COLO829 (cell line): ENCODE measurements at places on chromosomes 6 and 20.

DNA sequence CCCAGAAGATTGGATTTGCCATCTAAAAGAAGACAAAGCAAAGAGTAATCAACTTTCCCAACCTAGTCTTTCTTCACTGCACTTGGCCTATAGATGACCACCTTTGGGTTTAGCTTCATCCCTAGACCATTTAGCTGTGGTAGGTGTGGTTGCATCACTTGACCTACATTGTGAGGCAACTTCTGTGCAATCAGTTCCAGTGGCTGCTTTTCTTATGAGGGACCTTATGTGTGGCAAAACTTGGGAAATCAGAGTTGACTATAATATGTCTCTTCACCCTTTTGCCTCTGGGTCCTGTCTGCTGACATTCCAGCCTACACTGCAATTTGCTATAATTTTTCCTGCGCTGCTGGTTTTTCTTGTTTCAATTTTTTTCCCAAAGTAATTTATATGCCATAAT is 55.2 kb downstream of the PRDM13 start:
- DNase-seq, result no peak

- DNase-seq, result peak; percentile 60
These were observed 406.2 kb upstream of the JAG1 start for GRCh38 chr20:11080010-11080409.

GRCh38 chr6:70957284-70957617 is 391 bp upstream of the B3GAT2 start:
- no peak for DNase-seq

GRCh38 chr6:168180548-168181011 is 101.6 kb upstream of the FRMD1 start:
- DNase-seq, result no peak

DNA sequence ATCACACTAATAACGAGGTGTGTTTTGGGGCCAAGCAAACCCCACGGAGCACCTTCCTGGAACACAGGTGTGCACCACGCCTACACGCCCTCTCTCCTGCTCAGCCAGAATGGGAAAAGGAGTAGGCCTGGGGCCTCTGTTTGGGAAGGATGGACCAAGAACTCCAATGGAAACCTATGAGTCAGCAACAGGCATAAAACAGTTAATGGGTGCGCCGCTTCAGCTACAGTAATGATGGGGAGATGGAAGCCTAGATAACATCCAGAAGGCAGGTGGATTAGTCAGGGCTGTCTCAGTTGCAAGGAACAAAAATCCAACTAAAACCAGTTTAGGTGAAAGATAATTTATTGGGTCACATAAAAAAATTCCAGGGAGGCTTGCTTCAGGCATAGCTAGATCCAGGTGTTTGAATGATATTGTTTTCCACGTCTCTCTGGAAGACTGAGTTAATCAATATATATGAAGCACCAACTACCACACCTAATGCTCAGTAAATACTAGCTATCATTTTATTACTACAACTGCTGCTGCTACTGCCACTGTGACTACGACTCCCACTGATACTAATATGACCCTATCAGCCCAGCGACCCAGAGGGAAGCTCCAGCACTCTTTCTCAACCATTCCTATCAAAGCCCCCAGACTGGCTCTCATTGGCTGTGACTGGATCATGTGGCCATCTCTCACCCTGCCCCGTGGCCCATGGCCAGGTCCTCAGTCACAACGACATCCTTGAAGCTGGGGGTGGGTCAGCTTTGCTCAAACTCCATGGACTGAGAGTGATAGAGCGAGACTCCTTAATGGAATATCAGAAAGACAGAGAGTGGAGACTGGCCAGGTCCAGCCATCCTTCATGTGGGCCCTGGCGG is 155.2 kb upstream of the PTPN1 start:
- DNase-seq, result no peak

GRCh38 chr6:14921170-14921569 is 324.7 kb upstream of the JARID2 start:
- peak; percentile 58 for DNase-seq

GRCh38 chr20:1667502-1668085 is 10.0 kb upstream of the SIRPG start:
- DNase-seq, result no peak

- DNase-seq, result no peak
These were observed 2.3 kb downstream of the ARID1B start for GRCh38 chr6:156779206-156780094.

DNA sequence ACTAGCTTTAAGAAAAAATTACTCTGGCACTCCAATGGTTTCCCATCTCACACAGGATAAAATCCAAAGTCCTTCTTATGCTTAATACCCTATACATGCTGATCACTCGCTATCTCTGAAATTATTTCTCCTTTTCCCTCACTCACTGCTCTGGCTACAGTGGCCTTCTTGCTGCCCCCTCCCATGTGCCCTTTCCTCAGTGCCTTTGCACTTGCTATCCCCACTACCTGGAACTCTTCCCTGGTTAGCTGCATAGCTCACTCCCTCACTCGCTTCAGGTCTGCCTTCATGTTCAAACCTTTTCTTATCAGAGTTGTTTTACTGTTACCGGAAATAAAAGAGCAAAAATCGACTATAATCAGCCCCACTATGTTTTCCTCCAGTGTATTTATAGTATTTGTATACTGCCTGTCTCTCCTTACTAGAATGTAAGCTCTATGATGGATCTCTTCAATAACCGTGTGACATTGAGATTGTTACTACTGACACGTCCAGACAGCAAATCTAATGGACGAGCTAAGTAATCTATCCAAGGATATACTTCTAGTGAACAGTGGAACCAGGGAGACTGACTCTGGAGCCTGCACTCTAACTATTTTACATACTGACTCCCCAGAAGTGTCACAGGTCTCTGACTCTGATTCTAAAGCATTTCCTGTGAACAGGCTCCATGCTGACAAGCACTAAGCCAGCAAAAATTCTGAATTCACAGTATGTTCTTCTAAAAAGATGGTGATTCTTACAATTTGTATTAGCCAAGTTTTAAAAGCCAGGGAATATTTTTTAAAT is 25.1 kb downstream of the FKBP5 start:
- no peak for DNase-seq

GRCh38 chr20:49819702-49820101 is 7.1 kb downstream of the SLC9A8 start:
- DNase-seq, result no peak

DNA sequence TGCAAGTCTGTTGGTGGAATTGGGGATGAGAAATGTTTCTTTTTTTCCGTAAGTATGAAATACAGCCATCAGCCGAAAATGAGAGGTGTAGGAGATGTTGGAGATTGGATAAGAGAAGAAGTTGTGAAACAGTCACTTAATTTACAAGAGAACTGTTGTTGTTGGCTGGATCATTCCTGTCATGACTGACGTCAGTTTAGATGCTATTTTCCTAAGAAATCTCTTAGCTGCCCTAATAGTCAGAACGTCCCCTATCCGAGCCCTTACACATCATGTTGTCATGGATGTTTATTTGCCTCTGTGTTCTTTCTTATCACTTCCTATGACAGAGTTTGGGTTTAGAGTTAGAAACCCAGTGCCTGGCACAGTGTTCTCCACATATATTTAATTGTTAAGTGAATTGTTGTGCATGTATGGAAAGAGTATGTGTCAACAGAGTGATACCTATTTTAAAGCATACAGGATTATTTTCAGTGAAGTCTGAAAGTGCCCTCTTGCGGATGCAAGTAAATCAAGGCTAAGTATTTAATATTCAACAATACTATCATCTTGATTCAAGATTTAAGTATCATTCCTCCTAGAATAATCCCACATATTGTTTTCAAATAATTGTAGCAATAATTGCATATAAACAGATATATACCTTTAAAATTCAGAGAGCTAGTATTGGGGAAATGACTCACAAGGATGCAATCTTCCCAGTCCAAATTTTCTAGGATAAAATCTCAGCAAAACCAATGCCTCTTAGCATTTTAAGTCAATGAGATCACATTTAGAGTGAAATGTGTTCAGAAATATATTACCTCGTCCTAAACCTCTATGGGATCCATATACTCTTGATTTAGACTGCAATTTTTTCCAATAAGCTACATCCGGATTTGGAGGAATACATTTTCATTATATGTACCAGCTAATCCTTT is 309.9 kb upstream of the NOX3 start:
- DNase-seq, result no peak

- no peak for DNase-seq
These were observed 39.5 kb downstream of the SLC22A1 start for GRCh38 chr6:160160929-160161646.

GRCh38 chr6:33705268-33705885 is 6.1 kb downstream of the UQCC2 start:
- DNase-seq, result no peak

- DNase-seq, result no peak
These were observed 90.8 kb downstream of the CLIC5 start for GRCh38 chr6:45924763-45925342.

- no peak for DNase-seq
These were observed 593.1 kb upstream of the GJE1 start for GRCh38 chr6:141539617-141540016.

GRCh38 chr6:37239950-37240713 is 17.4 kb upstream of the TBC1D22B start:
- peak; percentile 64 for DNase-seq

- DNase-seq, result no peak
These were observed 202.0 kb downstream of the RNGTT start for GRCh38 chr6:88761237-88762031.

GRCh38 chr20:24153101-24154040 is 164.8 kb upstream of the GGTLC1 start:
- no peak for DNase-seq

- DNase-seq, result no peak
These were observed 96.9 kb downstream of the FAM120B start for GRCh38 chr6:170403451-170403850.

DNA sequence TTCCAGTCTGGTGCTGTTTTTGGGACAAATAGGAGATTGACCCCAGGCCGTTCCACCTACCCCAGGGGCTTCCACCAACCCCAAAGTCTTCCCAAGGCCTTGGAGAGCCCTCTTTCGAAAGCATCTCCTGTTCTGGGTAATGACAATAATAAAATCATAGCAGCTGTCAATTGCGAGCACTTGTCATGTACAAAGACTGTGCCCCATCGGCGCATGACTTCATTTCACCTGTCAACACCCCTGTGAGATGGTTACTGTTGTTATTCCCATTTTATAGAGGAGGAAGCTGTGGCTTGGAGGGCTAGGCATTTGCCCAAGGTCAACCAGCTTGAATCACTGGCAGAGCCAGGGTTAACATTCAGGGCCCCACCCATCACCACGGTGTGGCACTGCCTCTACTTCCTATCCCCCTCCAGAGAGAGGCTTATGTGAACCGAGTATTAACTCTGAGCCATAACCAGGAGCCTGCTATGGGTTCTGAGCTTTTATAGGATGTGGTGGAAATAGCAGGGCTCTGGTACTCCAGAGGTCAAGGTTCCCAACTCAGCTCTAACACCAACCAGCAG is 51.2 kb downstream of the HNF4A start:
- no peak for DNase-seq

DNA sequence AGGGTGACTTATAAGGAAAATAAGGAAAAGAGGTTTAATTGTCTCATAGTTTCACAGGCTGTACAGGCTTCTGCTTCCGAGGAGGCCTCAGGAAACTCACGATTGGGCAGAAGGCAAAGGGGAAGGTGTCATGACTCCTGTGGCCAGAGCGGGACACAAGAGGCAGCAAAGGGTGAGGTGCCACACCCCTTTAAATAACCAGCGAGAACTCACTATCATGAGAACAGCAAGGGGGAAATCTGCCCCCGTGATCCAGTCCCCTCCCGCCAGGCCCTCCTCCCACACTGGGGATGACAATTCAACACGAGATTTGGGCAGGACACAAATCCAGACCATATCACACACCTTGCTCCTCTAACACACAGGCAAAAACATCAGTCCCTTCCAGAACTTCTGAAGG is 254.0 kb downstream of the DLL1 start:
- no peak for DNase-seq

DNA sequence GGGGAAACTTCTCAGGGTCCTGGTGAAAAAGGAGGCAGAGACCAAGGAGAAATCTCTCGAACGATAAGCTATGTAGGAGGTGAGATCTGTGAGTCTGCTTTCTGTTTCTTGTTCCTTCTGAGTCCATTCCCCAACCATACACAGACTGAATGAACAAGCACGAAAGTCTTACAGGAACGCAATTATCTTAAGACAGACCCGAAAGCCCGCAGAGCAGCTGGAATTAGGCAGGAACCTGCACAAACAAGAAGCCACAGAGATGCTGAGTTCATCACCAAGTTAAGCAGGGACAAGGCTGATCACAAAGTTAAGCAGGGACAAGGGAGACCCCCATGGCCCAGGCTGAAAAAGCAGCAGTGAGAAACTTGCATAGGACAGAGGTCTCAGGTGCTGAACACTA is 21.4 kb upstream of the NELFCD start:
- DNase-seq, result no peak

GRCh38 chr6:7250812-7251211 is 62.2 kb downstream of the SSR1 start:
- no peak for DNase-seq

- no peak for DNase-seq
These were observed 13.4 kb upstream of the THEMIS start for GRCh38 chr6:127914240-127914639.

- DNase-seq, result peak; percentile 16
These were observed 317.8 kb downstream of the CENPW start for GRCh38 chr6:126657561-126658175.

- no peak for DNase-seq
These were observed 34.1 kb downstream of the CDYL start for GRCh38 chr6:4809999-4810918.

DNA sequence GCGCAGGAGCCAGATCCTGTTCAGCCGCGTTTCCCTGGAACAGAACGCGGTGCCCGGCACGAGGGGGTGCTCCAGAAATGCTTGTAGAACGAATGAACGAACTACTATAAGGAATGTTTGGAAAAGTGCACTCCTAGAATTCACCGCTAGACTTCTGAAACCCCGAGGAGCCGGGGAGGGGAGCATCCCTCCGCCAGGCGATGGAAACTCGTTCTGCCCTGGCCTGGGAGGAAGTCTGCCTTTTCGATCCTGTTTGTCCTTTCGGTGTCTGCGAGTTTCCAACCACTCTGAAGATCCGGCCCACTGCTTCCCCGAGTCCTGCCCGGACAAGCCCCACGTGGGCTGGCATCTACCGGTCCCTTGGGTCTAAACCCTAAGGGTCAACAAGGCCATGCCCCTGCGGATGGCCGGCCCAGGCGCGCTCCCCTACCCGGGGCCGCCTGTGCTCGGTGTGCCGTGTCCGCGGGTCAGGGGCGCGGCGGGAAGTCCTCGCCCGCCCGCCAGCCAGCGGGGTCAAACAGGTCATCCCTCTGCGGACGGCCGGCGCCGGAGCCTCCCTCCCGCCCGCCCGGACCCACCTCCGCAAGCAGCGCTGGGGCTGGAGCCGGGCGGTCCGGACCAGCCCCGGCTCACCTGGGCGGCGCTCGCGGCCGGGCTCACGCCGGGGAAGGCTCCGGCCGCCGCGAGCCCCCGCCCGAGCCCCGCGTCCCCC is 526 bp downstream of the SULF2 start:
- DNase-seq, result no peak

DNA sequence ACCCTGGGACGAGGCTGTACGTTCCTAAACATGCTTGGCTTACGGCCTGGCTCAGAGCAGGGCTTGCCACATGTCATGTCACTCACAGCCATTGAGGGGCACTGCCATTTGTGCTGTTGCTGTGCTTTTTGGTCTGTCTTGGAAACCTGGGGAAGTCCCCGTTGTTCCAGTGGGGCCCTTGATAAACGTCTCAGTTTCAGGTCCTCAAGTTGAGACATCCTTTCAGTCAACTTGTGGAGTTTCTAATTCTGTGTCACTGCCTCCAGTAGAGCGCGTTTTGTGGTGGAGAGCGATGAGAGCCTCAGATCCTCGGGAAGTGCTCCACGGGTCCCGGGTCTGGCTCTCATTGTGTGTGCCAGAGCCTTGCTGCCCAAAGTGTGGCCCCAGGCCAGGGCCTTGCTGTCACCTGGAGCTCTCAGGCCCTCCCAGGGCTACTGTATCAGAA is 43.0 kb upstream of the CCR6 start:
- DNase-seq, result no peak
